Thymus (tissue), 14 donors: ENCODE measurements at places on chromosomes 1 and 21.

- no peak overlapping the region for H3K27ac ChIP-seq
- no peak for DNase-seq
- H3K36me3 ChIP-seq = no peaks in the 10 kb centered on the region
- no peaks in the 10 kb centered on the region for H3K27me3 ChIP-seq
- H3K4me3 ChIP-seq = no peak overlapping the region
- no peaks in the 10 kb centered on the region for H3K4me1 ChIP-seq
Observed at GRCh38 chr1:67948151-67949080, 102.0 kb downstream of the DIRAS3 start.

DNA sequence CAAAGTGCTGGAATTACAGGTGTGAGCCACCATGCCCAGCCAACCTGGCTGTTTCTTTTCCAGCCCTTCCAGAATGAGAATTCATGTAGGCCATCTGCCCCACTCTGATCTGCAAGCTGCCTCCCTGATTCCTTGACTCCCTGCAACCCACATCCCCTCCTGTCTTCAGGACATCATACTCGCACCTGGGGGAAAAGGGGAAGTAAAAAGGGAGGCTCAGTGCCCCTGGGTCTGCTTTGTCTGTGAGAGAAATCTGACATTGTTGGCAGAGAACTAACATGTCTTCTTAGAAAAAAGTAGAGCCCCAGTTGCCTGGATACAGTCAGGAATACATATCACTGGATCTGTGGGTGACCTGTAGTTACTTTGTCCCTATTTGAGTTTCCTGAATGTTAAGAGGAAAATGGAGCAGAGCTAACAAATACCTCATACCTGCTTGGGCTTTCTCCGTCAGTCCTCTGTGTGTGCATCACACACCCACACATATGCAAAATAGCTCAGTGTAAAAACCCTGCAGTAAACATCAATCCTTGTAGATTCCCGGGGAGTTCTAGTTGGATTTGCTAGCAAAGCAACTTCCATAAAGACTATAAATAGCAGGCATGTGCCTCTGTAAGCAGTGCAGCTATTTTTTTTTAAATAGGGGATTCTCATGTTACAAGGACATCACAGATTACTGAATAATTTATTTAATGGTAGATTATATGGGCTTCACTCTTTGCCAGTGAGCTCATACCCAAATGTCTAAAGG lies 62.9 kb downstream of the TEX35 start:
- no peak overlapping the region for H3K27ac ChIP-seq
- H3K36me3 ChIP-seq = no peaks in the 10 kb centered on the region
- no peaks in the 10 kb centered on the region for H3K27me3 ChIP-seq

DNA sequence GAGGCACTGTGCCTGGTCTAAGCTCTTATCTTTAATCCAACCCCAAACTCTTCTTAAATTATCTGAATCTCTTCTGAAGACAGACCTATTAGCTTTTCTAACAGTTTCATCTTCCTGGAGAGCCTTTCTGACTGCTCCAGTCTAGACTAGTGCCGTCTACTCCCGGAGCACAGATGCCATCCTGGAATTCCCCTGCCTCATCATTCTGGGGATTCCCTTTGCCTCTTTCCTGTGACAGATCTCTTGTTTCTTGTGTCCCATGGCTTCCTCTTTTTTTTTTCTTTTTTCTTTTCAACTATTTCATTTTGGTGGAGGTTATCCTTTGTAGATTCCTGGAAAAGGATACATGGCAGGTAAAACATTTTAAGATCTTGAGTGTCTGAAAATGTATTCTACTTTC lies 11.7 kb downstream of the SEMA4A start:
- no peaks in the 10 kb centered on the region for H3K4me1 ChIP-seq
- no peaks in the 10 kb centered on the region for H3K36me3 ChIP-seq
- H3K4me3 ChIP-seq = no peak overlapping the region
- no peak overlapping the region for H3K27ac ChIP-seq
- H3K27me3 ChIP-seq = no peaks in the 10 kb centered on the region

DNA sequence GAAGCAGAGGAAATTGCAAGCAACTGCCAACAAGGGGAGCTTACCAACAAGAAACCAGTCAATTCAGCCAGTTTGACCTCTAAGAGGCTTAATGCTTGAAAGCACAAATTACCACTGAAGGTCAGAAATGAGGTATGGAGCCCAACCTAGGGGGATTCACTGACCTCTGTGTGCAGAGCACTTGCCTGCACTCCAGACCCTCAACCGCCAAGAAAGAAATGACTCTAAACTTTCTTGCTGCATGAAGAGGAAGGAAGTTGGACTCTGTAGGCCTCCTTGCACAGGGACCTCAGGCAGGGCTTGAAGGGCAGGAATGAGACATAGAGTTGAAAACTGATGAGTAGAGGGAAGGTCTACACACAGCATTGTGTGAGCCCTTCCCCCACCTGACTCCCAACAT lies 10.0 kb downstream of the ARMH1 start:
- peak overlapping the region; percentile 71 for H3K27ac ChIP-seq
- H3K4me3 ChIP-seq = no peak overlapping the region
- peaks cover 9% of the 10 kb centered on the region for H3K4me1 ChIP-seq
- no peaks in the 10 kb centered on the region for H3K27me3 ChIP-seq
- DNase-seq = no peak
